ENCODE measurements at places on chromosomes 11 and 22.

DNA sequence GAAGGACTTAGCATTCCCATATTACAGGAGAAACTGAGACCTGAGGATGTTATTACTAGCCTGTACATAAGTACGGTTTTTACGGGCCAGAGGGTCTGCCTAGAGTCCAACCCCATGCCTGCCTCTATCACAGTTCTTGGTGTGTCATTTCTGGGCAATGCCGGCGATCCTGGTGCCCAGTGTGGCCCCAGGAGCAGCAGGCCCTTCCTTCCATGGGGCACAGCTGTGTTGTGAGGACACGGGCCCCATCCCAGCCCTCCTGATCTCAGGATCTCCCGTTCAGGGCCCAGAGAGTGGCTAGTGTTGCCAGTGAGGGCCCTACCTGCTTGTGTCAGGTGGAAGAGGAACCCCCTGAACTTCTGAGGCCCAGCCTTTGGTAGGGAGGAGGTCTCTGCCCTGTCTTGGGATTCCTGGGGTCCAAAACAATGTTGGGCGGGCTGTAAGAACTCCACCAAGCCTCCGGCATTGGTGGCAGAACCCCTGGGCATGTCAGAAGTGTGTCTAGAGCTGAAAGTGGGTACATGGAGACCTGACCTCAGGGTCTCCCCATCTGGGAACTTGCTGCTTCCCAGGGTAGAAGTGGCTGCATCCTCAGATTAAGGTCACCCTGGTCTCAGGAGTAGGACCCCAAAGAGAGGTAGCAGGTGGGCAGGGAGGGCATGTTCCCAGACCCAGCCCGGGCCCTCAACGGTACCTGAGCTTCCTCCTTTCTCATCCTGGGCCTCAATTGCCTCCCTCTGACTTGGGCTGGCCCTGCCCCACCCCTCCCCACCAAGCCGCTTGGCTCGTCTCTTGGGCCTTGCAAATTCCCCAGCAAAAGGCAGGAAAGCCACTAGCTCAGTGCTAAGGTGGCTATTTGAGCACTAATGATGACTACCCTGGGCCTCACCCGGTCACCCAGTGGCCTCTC lies 74.6 kb upstream of the KCNQ1OT1 start:
- DNase-seq: no peak

DNA sequence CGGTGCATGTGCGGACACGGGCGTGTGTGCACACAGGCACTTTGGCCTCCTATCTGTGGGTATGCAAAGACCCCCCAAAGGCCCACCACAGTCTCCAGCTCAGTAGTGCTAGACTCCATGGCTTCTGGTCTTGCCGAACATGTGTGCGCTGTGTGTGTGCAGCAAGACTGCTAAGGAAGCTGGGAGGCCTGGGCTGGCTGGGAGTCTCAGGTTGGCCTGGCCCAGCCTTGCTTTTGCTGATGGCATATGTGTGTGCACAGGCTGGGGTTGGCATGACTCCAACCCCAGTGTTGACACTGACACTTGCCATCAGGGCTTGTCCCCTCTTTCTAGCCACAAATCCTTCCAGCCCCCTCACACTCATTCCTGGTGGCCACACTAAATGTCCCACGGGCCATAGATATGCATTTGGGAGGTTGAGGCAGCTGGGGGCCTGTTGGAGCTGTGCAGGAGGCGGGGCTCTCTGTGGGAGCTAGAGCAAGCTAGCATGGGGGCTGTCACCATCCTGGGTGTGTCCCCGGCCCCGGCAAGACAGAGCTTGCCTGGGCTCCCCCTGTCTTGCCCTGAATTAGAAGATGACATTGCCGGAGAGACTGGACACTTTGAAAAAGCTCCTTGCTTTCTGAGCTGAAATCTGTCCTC lies 60.9 kb upstream of the NECTIN1 start:
- DNase-seq: no peak

DNA sequence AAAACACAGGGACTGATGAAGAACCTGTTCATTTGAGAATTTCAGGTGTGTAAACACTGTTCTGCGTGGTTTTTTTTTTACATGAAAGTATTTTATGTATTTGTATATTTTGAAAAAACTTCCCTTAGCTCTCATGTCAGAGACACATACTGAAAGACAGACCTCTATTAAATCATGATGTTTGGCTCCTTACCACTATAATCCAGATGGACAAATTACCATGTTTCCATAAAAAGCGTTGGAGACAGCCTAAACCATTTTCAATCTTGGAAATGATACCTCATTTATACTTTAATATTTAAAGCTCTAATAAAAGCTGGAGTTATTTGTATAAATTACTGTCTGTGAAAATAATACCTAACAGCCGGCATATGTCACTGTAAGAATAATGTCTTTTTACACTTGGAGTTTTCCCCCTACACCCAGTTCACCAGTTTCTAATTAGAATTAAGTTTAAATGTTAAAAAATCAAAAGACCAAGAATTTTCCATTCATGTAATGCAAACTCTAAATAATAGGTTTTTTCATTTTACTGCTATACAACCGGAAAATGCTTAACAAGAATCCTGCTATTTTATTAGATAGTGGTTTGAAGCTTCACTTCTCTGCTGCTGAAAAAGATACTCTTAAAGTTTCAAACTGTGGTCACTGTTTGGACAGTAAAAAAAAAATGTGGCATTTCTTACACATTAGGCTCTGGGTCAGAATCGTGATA lies 30.8 kb downstream of the APLP2 start:
- DNase-seq: no peak

DNA sequence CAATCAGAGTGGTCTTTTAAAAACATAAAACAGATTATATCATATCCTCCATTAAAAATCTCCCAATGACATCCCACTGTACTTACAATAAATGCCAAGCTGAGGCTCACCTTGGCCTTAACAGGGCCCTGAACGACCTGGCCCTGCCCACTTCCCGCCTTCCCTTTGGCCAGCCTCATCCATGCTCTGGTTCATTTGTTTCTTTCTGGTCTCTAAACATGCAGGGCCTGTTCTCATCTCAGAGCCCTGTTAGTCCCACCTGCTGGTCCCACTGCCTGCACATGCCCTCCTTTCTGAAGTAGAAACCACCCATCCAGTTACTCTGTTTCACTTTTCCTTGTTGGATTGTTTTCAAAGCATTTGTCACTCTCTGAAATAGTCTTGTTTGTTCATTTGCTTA lies 227.4 kb downstream of the INSC start:
- no peak for DNase-seq

GRCh38 chr22:32926600-32926999 lies 125.1 kb downstream of the TIMP3 start:
- DNase-seq: no peak

GRCh38 chr22:48499456-48500425 lies 1327.9 kb downstream of the BRD1 start:
- no peak for DNase-seq

DNA sequence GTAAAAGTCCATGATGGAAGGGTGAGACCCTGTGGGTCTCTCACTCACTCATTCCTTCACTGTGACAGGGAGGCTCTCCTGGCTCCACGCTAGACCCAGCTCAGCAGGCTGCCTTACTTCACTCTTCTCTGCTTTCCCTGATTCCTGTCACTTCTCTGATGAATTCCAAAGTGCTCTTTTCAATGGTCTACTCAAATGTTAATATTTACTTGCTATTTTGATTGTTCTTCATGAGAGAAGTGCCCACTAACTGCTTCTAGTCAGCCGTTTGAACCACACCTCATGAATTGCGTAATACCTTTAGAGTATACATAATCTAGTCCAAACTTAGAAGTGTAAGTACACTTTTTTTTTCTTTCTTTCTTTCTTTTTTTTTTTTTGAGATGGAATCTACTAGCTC lies 1350.2 kb upstream of the RAG2 start:
- DNase-seq: no peak

DNA sequence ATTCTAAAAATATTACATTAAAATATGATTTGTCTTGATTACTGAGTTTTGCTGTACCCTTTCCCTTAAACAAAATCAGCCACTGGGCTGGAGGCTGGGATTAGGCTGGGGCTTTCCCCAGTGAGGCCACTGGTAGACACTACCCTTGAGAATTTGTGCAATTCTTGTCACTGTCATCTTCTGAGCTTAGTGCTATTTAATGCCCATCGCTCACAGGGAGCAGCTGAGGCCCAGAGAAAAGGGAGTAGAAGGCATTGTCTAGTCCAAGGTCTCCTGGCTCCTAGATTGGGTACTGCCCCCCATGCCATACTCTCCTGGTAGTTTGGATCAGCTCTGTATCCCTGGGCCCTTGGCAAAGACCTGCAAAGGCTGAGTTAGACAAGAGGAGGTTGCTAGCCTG lies 6.7 kb downstream of the CHRM1 start:
- no peak for DNase-seq

- peak; percentile 94 for DNase-seq
Measured at GRCh38 chr22:37696657-37697537, at the start of gene TRIOBP. TRIOBP (plus strand) TSS chr22:37697048; CDS start chr22:37701366, 4,318 bp downstream.

GRCh38 chr11:9861860-9862725 lies 198.2 kb downstream of the SWAP70 start:
- DNase-seq: peak; percentile 56

GRCh38 chr11:6413791-6414201 lies 5.1 kb downstream of the APBB1 start:
- peak; percentile 60 for DNase-seq

GRCh38 chr11:33214767-33215166 lies 42.4 kb upstream of the HIPK3 start:
- DNase-seq: no peak

DNA sequence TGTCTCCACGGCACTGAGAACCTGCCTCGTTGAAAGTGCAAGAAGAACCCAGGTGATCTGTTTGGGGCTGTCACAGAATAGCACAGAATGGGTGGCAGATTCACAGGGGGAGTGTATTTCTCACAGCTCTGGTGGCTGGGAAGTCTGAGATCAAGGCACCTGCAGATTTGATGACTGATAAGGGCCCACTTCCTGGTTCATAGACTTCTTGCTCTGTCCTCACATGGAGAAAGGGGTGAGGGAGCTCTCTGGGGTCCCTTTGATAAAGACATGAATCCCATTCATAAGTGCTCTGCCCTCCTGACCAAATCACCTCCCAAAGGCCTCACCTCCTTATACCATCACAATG lies 198.5 kb upstream of the SORL1-AS1 start:
- DNase-seq: no peak

GRCh38 chr22:24996420-24996952 lies 44.0 kb downstream of the KIAA1671 start:
- DNase-seq: no peak

GRCh38 chr11:69950621-69951020 lies 127.5 kb upstream of the ANO1 start:
- no peak for DNase-seq

GRCh38 chr11:33396361-33396760 lies 139.2 kb downstream of the HIPK3 start:
- no peak for DNase-seq

DNA sequence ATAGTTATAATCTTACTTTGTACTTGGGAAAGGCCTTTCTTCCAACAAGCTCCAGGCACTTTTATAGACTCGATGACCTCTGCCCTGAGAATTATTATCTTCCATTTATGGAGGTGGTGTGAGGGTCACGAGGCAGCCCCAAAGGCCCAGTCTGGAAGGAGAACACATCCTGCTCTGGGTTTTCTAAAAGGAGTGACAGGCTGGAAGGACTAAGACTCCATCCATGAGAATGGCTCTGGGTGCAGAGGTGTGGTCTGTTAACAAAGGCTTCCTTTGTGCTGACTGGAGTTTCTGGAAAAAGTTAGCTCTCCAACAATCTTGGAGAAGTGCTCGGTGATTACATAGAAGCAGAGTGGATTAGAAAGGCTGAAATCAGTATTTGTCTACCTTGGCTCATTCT lies 74.7 kb upstream of the SESN3 start:
- no peak for DNase-seq

Measured in stimulated activated naive CD8-positive, alpha-beta T cell treated with anti-CD3 and anti-CD28 coated beads, Interleukin-15, Interleukin-2, amounts not matched to agents 100 U/mL and 50 U/mL, for 24 hours (primary cell).